Hindlimb muscle (tissue), 1 donor: ENCODE measurements at places on chromosomes 4 and X. TPM values are rescaled to one million over a fixed set of nuclear protein-coding genes. Genes with fewer than 3 reads are reported as not detected.

GRCh38 chr4:177080388-177080787 is 229.3 kb upstream of the NEIL3 start:
- no peak for DNase-seq

GRCh38 chr4:64781737-64782326 is 372.6 kb upstream of the TECRL start:
- DNase-seq = peak; percentile 13

DNA sequence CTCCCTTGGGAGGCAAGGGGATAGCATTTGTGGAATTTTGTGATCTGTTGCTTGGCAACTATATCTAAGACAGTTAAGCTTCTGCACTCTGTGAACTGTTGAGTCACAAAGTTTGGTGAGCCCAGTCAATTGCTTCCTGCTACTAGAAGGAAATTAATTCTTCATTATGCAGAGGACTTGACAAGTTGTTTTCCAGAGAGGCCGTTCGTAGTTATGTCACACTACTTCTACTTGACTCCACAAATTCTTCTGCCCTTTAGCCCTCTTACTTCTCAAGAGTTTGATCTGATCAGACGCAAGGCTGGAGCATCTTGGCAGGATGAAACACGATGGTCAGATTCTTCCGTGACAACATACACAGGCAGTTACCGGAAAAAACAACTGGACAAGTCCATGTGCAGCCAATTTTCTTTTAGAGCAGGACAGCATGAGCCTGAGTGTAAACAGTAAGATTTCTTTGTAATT is at the start of gene C4orf51:
Gene C4orf51, plus strand, starts transcription at position 156 of the 465 bp plus-strand sequence. Its CDS starts 58 bp downstream, at position 214.
- peak; percentile 5 for DNase-seq

DNA sequence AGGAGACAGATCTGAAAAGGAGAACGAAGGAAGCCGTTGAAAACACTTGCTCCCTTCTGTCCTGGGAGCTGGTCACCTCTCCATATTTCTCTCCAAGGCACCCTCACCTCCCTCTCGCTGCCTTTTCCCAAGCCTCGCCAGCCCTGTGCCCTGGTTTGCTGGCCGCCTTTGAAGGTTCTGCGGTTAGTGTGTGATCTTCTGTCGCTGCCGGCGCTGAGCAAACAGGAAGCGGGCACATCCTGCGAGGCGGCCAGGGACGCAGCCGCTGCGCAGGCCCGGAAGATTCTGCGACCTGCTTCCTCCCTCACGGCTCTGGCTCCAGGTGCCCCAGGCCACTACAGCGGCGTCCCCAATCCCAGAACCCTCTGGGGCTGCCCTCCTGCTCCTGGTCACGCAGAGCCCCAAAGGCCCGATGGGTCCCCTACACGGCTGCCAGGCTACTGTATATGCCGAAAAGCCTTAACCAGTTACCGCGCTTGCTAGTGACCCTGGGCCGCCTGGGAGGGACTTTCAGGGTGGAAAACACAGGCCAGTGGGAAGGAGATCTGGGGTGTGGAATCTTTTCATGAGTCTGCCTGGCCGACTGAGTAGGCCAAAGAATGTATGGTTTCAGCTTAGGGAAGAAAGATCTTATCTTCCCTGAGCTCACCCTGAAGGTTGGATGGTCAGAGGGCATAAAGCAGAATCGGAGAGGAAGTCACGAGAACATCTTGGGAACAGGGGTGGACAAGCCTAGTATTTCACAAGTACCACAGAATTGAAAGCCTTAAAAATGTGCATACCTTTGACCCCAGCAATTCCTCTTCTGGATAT is 2.3 kb upstream of the SASH3 start:
- no peak for DNase-seq

GRCh38 chrX:63330681-63331080 is 20.5 kb downstream of the SPIN4 start:
- no peak for DNase-seq

The NLGN4X gene
- 2.5 TPM for polyA plus RNA-seq

The SPP1 gene
- 196 TPM for polyA plus RNA-seq

The SORCS2 gene
- 6.9 TPM for polyA plus RNA-seq

The MXRA5 gene
- polyA plus RNA-seq = 50.4 TPM
